ENCODE measurements at places on chromosomes 5 and 9.

- no peak for DNase-seq
Observed at GRCh38 chr5:104914536-104915070, 1352.0 kb upstream of the NUDT12 start.

GRCh38 chr5:150829744-150830143 lies 16.6 kb upstream of the IRGM start:
- DNase-seq = no peak

DNA sequence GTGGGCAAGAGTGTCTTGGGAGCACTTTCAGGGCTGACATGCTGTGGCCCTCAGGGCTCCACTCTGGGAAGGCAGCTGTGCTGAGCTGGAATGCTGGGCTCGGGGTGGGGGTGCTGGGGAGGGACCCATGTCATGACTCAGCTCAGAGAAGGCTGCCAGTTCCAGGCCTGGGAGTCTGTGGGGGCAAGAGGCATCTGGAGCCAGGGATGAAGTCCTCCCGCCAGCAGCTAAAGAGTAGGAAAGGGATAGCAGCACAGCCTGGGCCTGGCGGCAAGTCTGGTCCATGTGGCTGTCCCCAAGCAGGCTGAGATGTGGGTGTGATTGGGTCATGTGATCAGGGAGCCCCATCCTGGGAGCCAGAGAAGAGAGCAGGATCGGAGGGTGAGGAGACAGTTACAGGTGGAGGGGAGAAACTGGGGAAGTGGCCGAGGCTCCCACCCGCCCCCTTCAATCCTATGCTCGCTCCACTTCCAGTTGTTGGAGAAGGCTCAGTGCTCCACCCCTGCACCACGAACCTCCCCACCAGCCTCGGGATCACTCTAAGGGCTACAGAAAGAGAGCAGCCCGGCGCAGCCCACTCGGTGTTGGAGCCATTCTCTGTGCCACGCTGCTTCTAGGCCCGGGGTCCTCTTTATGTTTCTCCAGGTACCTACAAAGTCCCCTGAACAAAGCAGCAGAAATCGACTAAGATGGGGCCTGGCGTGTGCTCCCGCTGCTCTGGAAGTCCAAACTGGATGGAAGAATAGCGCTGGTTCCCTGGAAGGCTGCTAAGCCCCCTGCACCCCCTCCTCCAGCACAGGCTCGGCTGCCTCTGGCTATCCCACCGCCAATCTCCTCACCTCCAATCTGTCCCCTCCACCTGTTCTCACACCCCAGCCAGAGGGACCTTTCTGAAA lies 12.0 kb downstream of the PDGFRB start:
- peak; percentile 93 for DNase-seq

DNA sequence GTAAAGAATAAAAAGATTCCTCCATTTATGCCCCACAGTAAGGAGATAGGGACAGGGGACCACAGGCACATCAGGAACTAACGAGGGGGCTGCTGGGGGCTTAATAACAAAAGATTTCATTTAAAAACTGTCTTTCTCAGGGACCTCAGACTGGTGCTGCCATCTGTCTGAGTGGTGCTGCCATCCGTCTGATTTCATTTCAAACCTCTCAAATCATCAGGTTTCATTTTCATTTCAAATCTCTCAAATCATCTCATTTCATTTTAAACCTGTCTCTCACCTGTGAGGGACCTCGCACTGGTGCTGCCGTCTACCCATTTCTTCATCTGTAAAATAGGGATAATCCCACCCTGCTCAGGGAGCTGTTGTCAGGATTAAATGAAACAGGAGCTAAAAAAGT lies 45.9 kb downstream of the ADRA1B start:
- no peak for DNase-seq

DNA sequence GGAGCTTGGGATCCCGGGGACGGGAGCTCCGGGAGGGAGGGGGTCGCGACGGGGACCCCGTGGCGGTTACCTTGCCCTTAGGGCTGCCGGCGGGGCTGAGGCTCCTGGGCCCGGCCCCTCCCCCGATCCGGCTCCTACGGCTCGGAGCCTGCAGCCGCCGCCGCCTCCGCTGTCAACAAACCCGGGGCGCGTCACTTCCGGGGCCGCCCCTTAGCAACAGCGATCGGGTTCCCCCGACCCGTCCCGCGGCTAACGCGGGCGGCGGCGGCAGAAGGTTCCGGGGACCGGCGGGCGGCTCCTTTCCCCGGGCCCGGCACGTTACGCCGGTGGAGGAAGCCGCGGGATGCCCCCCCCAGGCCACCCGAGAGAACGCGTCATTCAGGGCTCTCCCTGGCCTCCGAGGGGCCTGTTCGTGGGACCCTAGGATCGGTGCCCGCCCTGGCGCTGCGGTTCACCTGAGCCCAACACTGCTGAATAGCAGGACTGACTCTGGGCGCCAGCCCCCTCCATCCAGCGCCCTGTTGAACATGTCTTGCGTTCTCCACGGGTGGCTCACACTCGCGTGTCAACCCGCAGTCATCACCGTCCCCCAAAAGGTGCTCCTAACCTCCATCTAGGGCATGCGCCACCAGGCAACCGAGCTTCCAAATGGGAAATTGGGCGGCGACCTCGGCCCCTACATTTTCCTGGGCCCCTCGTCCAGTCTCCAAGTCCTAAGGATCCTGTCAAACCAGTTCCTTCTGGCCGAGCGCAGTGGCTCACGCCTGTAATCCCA lies at the start of gene ZER1:
Gene ZER1 (minus strand): TSS at position 183 of the 775 bp plus-strand sequence. CDS start 16,362 bp downstream, outside the sequence.
- DNase-seq = peak; percentile 89

DNA sequence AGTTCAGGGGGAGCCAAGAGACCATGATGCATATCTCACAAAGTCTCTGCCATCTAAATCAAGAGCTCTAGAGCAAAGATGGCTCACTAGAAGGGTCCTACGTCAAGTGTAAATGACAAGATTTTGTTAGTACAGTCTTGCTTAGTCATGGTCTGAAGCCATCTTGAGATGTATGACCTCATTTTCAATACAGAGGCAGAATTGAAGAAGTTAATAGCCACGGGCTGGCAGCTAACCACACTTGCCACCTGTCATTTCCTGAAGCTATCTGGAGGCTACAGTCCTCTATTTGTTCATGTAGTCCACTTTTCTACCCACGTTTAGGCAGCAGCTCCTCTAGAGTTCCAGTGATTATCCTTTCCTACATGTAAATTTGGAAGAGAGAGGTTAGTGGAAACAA lies 231.7 kb upstream of the CDH12 start:
- no peak for DNase-seq

- peak; percentile 75 for DNase-seq
Observed at GRCh38 chr5:91641730-91642350, 258.7 kb upstream of the ARRDC3 start.

DNA sequence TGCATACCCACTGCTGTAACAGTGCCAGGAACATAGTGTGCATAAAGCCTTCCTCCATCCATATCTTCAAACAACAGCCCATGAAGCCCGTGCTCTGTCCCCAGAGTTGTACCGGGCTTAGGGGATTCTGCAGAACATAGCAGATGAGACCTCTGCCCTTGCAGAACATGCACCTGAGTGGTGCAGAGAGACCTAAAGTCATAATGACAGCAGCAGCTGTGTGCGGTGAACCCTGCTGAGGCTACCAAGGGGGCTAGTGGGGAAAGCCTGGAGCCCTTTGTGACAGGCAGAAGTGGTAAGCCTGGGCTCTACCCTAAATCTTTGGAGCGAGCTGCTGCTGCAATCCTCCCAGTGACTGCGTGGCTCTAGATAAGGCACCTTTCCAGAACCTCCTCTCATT lies 32.2 kb upstream of the BRD3 start:
- DNase-seq = no peak

GRCh38 chr5:11619339-11620024 lies 284.8 kb downstream of the CTNND2 start:
- peak; percentile 14 for DNase-seq

DNA sequence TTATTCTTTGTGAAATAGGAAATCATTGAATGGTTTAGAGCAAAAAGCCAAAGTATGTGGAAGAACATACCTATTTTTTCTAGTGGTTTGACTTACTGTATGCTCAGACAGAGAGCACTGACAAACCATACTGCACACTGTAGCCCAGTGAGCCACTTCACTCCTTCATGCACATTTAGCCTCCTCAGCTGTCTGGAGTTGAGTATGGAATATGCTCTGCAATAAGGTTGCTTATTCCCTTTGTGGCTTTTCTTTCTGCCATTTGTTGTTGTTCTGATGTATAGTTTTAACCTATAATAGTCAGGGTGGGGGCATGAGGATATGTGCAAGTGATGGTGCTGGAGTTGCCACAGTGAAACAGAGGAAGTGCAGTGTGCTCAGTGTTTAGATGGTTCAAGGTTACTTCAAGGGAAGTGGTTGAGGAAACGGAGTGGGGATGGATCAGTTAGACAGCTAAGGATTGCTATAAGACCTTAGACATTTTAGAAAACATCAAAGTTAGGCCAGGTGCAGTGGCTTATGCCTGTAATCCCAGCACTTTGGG lies 100.7 kb downstream of the CDC42SE2 start:
- no peak for DNase-seq

DNA sequence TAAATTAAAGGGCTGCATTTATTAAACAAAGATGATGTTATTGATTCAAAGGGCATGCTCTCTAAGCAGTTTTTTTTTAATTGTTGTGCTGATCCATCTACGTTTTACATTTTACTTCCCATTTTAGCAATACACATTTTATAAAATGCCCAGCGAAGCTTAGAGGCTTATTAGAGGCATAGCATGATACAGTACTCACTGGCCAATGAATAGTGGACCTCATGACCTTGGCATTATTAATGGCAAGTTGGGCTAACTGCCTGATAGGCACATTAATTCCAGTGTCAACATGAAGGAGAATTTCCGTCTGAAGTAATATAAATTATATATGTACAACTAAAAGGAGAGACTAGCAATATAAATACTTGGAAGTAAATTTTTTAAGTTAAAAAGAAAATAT lies 837.2 kb downstream of the EFNA5 start:
- DNase-seq = no peak

GRCh38 chr9:113590991-113591898 lies 127.7 kb downstream of the RGS3 start:
- peak; percentile 76 for DNase-seq

GRCh38 chr5:94702729-94703128 lies 84.3 kb downstream of the SLF1 start:
- DNase-seq = no peak

GRCh38 chr9:20742833-20743232 lies 58.8 kb downstream of the FOCAD start:
- no peak for DNase-seq

DNA sequence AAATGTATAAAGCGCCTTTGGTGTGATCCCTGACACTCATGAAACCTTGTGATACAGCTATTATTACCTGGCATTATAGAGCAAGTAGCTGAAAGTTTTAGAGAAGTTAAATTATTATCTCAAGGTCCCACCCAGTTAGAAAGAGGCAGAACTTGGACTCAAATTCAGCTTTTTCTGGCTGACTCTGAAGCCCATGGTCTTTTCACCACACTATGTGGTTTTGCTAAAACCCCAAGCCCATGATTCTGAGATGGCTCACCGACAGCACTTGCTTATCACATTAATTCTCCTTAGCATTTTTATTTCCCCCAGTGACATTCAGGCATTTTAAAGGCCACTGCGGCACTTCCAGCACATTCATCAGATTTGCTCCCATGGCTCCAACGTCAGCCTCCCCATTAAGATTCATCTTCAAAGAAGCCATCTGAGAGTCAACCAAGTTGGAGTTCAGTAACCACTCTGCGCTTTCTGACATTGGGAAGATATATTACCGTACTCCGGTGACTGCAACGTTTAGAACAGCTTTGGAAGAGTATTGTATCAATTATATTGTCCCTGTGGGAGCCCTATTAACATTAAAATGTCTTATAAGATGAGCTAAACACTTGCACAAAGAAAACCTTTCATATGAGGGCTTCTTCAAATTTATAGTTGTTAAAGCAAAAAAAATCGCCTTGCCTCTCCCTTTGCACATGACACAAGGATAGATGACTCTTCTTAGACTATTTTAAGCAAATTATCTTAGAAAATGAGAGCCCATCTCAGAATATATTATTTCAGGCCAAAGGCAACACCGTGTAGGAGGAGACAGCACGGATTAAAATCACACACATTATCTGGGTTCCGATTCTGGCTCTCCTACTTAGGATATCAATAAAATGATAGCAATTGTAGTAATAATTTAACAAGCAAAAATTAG lies 638.1 kb downstream of the ACTL7B start:
- DNase-seq = peak; percentile 74

- no peak for DNase-seq
Observed at GRCh38 chr5:175658299-175659145, 651 bp downstream of the HRH2 start.

DNA sequence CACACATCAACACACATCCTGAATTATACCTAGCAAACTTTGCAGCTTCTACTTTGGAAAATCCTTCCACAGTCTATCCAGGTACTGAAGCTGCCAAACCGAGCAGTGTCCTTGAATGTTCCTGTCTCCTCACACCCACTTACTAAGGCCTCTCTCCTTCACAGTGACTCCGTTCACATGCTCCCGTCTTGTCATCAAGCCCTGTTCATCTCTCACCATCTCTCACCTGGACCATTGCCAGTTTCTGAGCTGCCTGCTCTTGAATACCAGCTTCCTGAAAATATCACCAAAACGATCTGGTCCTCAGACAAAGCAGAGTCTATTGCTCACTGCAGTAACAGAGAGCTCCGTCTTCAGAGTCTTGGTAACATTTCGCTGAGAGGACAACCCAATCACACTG lies 57.4 kb downstream of the GCNT1 start:
- no peak for DNase-seq

DNA sequence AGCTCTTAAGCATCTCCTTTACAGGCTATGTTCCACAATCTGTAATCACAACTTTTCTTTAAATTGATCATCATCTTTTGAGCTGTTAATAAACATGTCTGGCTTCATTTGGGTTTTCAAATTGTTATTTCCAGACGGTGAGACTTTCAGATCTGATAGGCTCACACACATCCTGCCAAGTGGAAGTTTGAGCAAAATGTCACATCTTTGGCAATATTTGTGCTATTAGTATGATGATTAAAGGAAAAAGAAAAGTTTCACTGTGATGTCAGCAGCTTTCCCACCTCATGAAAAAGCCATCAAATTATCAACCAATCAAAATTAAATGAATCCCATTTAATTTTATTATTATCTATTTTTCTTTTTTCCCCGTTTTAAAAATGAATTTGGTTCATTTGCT lies 29.8 kb downstream of the SLC1A1 start:
- DNase-seq = no peak

DNA sequence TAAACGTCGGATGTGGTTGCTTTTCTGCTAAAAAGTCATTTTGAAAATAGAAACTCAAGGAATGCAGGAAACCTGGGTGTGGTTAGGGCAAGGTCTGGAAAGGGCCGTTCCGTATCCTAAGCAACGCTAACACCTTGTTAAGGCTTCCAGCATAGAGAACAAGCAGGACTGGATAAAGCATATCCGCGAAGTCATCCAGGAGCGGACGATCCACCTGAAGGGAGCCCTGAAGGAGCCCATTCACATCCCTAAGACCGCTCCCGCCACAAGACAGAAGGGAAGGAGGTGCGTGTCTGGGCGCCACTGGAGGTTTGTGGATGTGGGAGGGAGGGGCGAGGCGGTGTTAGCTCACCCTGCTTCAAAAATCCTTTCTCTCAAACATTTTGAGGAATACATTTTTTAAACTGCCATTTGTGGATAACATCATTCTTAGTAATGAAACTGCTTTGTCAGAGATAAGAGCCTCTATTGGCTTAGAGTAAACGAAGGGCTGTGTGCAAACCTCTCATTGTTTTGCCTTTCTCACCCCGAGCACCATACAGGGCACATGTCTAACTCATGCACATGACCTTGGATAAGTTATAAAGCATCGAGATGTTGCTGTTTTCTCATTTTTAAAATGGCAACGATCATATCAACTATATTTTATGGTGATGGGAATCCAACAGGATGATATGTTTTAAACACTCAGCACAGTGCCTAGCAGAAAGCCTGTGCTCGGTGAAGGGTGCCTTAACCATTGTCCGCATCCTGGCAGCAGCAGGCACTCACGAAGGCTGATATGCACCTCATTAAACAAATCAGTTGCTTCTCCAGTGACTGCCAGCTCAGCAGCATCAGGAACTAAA lies 175.7 kb upstream of the OTULINL start:
- DNase-seq = no peak

Data from astrocyte of the spinal cord (primary cell).